ENCODE measurements at places on chromosomes 16 and 17.

DNA sequence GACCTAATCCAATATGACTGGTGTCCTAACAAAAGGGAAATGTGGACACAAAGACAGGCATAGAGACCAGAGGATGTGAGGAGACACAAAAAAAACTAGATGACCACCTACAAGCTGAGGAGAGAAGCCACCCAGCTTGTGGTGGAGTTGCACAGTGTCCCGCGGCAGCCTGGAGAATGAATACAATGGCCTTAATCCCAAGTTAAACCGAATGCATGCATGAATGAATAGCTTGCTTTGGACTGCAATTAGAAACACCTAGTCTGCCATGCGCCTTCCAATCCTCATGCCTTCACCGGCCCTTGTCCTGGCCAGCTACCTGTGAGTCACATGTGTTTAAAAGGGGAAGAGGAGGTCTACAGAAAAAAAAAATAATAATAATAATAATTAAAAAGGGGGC lies 72.0 kb downstream of the CNGB1 start:
- no peak for DNase-seq

DNA sequence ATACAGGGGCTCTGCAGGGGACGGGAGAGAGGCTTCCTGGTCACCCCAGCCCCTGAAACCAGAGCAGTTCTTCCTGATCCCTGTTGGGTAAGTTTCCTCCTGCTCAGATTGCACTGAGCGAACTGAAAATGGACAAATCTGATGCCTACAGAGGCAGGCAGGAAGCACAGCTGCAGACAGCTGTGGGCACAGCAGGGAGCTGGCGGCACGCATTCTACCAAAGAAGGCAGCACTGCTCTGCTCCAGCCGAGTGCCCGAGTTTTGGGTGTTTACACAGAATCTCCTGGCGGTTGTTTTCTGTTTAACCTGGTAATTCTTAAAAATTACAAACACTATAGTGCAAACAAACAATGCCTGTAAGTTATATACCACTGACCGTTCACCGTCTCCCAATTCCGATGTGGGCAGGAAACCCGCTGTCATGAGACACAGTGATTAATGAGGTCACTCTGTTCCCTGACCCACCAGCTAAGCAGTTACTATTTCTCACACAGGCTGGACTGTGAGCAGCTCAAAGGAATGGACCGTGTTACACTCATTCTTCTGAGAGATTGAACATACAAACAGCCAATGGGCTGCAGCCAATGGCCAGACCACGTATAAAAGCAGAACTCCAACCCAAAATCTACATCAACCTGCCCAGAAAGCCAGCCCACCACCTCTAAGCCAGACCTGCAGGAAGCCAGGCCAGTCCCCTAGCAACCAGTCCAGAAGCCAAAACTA lies 25.5 kb downstream of the NSMCE1 start:
- no peak for DNase-seq

DNA sequence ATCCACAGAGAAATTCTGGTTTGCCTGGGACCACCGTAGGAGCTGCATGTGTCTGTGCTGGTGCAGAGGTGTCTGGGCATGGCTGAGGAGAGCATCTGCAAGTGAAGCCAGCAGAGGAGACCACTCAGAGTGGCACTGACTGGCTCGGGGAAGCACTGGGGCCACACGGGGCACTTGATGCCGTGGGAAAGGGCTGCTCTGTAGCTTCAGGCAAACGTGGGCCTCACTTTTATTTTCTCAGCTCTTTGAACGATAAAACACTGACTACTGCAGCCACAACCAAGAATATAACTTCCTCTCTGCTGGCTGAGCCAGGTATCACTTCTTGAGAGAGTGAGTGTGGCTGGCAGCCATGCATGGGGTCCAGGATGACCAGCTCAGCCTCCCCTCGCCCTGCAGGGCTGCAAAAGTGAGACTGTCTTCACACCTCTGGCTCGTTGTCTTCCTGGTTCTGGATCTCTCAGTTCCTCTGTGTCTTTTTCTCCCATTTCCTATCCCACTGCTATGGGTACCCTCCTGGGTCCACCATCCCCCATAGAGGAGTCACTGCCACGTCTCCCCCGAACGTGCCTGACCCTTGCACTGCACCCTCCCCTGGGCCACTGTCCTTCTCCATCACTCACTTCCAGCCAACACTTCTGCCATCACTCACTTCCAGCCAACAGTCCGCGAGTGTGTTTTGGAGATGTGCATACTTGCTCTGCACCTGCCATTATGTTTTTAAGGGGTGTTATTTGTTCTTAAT lies 201.4 kb upstream of the CHMP6 start:
- DNase-seq: no peak

- no peak for DNase-seq
Measured at GRCh38 chr17:40516581-40517285, 15.3 kb upstream of the TNS4 start.

GRCh38 chr16:46482895-46483294 lies 138.3 kb downstream of the SHCBP1 start:
- DNase-seq: no peak

GRCh38 chr17:18925187-18925586 lies 26.8 kb upstream of the SLC5A10 start:
- no peak for DNase-seq

DNA sequence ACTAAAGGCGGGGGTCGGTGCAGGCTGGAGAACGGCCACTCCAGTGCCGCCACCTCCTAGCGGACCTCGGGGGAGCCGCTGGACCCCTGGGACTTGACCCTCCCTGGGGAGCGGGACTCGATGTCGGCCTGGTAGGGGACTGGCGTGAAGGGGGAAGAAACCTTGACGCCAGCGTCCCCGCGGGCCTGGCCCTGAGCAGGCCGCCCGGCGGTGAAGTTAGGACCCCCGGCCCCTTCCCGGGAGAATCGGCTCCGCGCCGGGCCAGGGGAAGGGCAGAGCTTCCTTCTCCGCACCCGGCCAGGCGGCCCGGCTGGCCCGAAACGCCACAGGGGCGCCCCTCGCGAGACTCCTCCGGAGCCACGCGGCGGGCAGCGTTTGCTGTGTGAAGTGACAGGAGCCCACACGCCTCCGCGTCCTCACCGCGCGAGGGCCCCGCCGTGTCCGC lies 389 bp downstream of the DUS1L start:
- no peak for DNase-seq

GRCh38 chr16:74942566-74942965 lies 42.4 kb downstream of the WDR59 start:
- no peak for DNase-seq

DNA sequence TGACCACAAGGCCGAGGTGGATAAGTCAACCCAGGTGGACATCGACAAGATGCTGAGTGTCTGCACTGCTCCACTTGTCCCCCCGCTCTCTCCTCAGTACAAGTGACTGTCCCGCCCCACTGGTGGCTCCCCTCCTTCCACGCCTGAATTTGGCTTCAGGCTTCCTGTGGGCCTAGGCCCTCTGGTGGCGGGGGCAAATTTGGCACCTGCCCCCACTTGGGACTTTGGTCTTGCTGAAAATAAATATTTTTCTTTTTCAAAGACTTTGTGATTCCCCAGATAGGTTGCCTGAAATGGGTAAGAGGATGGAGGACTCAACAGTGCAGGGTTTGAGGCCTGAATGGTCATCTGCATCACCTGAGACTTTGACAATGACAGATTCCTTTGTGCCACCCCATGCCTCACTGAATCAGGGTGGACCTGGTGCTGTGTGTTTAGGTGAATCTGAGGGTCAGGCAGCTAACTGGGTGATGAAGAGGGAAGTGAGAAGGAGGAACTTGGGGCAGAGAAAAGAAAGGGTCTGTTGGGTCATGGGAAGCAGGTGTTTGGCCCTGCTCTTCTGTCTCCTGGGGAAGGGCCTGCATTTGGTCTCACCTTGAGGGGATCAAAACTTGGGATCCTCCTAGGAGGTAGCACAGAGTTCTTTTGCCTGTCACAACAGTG lies 2.0 kb downstream of the C16orf86 start:
- no peak for DNase-seq
